ENCODE measurements at places on chromosomes 11 and 22.
A peak's percentile ranks its signal among the peaks of the same experiment; 100 is the strongest.

DNA sequence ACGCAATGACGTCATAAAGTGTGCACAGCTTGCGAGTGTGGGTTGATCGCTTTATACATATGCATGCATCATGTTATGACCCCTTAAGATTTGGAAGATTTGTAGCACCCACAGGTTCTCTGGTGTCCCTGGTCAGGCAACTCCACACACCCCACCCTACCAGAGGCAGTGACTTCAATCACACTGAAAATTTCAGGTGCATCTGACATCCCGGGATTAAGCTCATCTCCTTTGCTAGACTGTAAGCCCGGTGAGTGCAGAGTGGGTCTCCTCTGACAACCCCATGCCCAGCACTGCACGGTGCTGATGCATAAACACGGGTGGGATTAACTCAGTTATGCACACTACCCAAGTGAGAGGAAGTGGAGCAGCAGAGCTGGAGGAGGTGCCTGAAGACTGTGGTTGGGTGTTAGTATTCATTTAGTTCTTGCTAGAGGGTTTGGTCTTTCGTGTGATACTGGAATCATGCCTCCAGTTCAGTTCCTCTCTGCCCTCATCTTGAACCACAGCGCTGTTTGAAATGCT lies 6.5 kb downstream of the ARSA start:
- H3K4me3 ChIP-seq, result peak overlapping the region; percentile 8
- H3K4me1 ChIP-seq, result peaks cover 10% of the 10 kb centered on the region
- H3K27me3 ChIP-seq, result peaks cover 3% of the 10 kb centered on the region
- DNase-seq, result no peak
- H3K36me3 ChIP-seq, result no peaks in the 10 kb centered on the region
- no peak overlapping the region for H3K27ac ChIP-seq

GRCh38 chr11:63507511-63507910 lies 1.6 kb downstream of the LGALS12 start:
- H3K27me3 ChIP-seq, result no peaks in the 10 kb centered on the region
- H3K36me3 ChIP-seq, result no peaks in the 10 kb centered on the region
- no peaks in the 10 kb centered on the region for H3K4me1 ChIP-seq
- H3K4me3 ChIP-seq, result no peak overlapping the region
- no peak overlapping the region for H3K27ac ChIP-seq
- DNase-seq, result no peak

DNA sequence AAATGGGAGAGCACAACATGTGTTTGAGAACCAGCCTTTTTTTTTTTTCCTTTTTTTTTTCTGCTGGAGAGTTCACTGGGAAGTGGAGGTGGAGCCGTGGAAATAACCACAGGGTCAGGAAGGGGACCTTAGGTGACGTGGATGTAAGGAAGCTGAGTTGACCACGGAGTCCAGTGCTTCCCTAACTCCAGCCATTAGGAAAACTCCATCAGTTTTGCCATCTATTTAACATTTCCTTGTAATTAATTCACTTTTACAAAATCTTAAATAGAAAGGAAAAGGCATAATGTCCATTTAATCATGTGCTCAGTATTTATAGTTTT lies 2.0 kb upstream of the CDK2AP2 start:
- H3K27ac ChIP-seq, result no peak overlapping the region
- H3K4me1 ChIP-seq, result peaks cover 4% of the 10 kb centered on the region
- no peak for DNase-seq

GRCh38 chr22:37178350-37179125 lies 9.5 kb downstream of the C1QTNF6 start:
- DNase-seq, result peak; percentile 72
- no peaks in the 10 kb centered on the region for H3K27me3 ChIP-seq
- no peak overlapping the region for H3K4me3 ChIP-seq
- peak overlapping the region; percentile 25 for H3K27ac ChIP-seq

- H3K36me3 ChIP-seq, result no peaks in the 10 kb centered on the region
- no peaks in the 10 kb centered on the region for H3K27me3 ChIP-seq
- no peak for DNase-seq
- H3K4me3 ChIP-seq, result no peak overlapping the region
- no peak overlapping the region for H3K27ac ChIP-seq
- no peaks in the 10 kb centered on the region for H3K4me1 ChIP-seq
Measured at GRCh38 chr11:33608386-33608785, 92.2 kb downstream of the C11orf91 start.

- no peaks in the 10 kb centered on the region for H3K4me1 ChIP-seq
- no peak overlapping the region for H3K4me3 ChIP-seq
- H3K27ac ChIP-seq, result no peak overlapping the region
- DNase-seq, result no peak
- no peaks in the 10 kb centered on the region for H3K27me3 ChIP-seq
Measured at GRCh38 chr11:116710001-116710674, 62.6 kb downstream of the BUD13 start.

DNA sequence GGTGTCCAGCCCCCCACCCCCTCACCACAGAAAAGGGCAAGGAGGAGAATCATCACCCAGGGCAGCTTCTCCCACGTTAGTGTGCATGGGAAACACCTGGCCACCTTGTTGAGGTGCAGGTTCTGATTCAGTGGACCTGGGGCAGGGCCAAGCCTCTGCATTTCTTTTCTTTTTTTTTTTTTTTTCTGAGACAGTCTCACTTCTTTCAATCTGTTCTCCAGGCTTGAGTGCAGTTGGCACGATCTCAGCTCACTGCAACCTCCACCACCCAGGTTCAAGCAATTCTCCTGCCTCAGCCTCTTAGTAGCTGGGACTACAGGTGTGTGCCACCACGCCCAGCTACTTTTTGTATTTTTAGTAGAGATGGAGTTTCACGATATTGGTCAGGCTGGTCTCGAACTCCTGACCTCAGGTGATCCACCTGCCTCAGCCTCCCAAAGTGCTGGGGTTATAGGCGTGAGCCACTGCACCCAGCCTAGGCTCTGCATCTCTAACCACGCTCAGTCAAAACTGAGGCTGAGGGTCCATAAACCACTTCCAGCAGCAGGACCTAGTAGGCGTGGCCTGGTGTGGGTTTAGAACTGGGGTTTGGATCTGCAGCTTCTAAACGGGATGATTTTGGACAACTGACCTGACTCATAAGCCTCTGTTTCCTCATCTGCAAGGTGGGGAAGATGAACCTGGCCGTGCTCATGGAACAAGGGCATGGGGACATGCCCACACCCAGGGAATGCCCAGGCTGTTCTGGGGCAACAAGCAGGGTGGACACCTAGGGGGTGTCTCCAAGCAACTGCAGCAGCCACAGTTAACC lies 734 bp downstream of the ZP1 start:
- H3K27me3 ChIP-seq, result no peaks in the 10 kb centered on the region
- peaks cover 6% of the 10 kb centered on the region for H3K4me1 ChIP-seq
- DNase-seq, result no peak
- no peak overlapping the region for H3K4me3 ChIP-seq
- no peak overlapping the region for H3K27ac ChIP-seq

- no peaks in the 10 kb centered on the region for H3K36me3 ChIP-seq
- DNase-seq, result no peak
- no peak overlapping the region for H3K27ac ChIP-seq
- H3K27me3 ChIP-seq, result no peaks in the 10 kb centered on the region
Measured at GRCh38 chr11:103811870-103812455, 224.5 kb upstream of the DDI1 start.

GRCh38 chr22:39368461-39368911 lies 18.7 kb downstream of the SYNGR1 start:
- no peaks in the 10 kb centered on the region for H3K27me3 ChIP-seq
- no peak for DNase-seq
- no peaks in the 10 kb centered on the region for H3K36me3 ChIP-seq
- H3K4me3 ChIP-seq, result no peak overlapping the region
- H3K4me1 ChIP-seq, result peaks cover 3% of the 10 kb centered on the region
- H3K27ac ChIP-seq, result no peak overlapping the region

GRCh38 chr11:128884703-128885338 lies 6.3 kb upstream of the KCNJ5 start:
- no peaks in the 10 kb centered on the region for H3K27me3 ChIP-seq
- H3K4me3 ChIP-seq, result no peak overlapping the region
- DNase-seq, result peak; percentile 78
- no peaks in the 10 kb centered on the region for H3K36me3 ChIP-seq
- peaks cover 32% of the 10 kb centered on the region for H3K4me1 ChIP-seq

DNA sequence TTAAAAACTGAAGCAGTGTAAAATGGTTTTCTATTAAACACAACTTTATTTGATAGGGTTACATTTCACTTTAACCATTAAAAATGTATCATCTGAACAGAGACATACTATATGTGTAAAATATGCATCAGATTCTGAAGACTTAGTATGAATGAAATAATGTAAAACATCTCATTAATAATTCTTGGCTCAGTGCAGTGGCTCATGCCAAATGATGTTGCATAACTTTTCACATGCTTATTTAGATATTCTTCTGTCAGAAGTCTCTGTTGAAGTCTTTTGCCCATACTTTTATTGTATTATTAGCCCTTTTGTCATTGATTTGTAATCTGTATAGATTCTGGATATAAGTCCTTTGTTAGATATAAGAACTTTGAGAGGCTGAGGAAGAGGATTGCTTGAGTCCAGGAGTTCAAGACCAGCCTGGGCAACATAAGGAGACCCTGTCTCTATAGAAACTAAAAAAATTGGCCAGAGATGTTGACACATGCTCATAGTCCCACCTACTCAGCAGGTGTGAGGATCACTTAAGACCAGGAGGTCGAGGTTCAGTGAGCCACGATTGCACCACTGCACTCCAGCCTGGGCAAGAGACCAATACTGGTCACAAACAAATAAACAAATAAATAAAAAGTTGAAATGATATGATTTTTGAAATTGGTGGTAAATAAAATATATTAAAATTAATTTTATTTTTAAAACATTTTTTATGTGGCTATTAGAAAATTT lies 73.8 kb upstream of the PARVA start:
- H3K36me3 ChIP-seq, result no peaks in the 10 kb centered on the region
- H3K27ac ChIP-seq, result no peak overlapping the region
- no peaks in the 10 kb centered on the region for H3K4me1 ChIP-seq

GRCh38 chr22:39364714-39365491 lies 15.1 kb downstream of the SYNGR1 start:
- H3K4me3 ChIP-seq, result no peak overlapping the region
- H3K27me3 ChIP-seq, result no peaks in the 10 kb centered on the region
- no peak for DNase-seq
- H3K36me3 ChIP-seq, result no peaks in the 10 kb centered on the region
- peaks cover 9% of the 10 kb centered on the region for H3K4me1 ChIP-seq

DNA sequence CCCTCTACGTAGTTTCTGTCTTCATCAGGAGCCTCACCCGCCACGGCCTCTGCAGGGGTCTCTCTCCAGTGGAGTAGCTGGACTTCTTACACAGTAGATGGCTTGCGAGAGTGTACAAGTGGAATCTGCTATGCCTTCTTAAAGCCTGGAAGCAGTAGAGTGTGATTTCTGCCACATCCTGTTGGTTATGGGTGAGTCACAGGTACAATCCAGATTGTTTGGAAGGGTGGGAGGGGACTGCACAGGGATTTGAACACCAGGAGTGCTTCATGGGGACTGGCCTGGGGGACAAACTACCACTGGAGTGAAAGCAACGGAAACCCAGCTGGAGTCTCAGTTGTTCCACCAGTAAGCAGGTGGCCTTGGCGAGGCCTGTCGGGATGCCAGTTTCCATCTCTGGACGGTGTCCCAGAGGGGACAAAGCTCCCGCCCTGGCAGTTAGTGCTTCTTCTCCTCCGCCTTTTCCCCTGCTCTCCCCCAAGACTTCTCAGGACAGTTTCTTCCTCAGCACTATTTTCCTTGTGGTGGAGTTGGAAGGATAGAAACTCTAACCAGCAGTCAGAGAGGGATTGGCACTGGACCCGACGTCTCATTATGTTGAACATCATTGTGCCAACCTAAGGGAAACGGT lies 85.0 kb upstream of the RCN1 start:
- H3K27ac ChIP-seq, result no peak overlapping the region
- H3K4me3 ChIP-seq, result no peak overlapping the region
- no peaks in the 10 kb centered on the region for H3K36me3 ChIP-seq
- peaks cover 35% of the 10 kb centered on the region for H3K27me3 ChIP-seq
- peak; percentile 21 for DNase-seq

DNA sequence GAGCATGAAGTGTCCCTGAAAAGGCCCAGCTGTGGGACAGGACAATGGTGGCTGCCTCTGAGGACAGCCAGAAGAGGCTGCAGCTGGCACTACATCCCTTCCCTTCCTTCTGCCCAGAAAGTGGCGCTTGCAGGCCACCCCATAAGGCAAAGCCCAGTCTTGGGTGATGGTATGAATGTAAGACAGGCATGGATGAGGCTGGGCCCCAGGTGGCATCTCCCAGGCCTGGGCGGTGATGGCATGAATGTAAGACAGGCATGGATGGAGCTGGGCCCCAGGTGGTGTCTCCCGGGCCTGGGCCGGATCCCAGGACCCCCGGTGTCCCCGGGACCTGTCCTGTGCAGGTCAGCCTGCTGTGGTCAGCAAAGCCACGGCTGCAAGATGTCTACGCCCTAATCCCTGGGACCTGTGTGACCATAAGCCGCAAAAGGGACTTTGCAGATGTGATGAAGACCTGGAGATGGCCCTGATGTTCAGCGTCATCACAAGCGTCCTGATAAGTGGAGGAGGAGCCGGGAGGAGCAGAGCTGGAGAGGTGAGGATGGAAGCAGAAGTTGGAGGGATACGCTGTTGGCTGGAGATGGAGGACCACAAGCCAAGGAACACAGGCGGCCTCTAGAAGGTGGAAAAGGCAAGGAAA lies 181.1 kb downstream of the CTTN start:
- H3K27ac ChIP-seq, result no peak overlapping the region
- no peaks in the 10 kb centered on the region for H3K4me1 ChIP-seq
- H3K4me3 ChIP-seq, result no peak overlapping the region
- no peak for DNase-seq
- H3K27me3 ChIP-seq, result no peaks in the 10 kb centered on the region

GRCh38 chr11:28529540-28530410 lies 421.6 kb downstream of the METTL15 start:
- H3K4me3 ChIP-seq, result no peak overlapping the region
- no peaks in the 10 kb centered on the region for H3K4me1 ChIP-seq
- H3K36me3 ChIP-seq, result no peaks in the 10 kb centered on the region
- H3K27ac ChIP-seq, result no peak overlapping the region
- DNase-seq, result peak; percentile 70
- H3K27me3 ChIP-seq, result no peaks in the 10 kb centered on the region

DNA sequence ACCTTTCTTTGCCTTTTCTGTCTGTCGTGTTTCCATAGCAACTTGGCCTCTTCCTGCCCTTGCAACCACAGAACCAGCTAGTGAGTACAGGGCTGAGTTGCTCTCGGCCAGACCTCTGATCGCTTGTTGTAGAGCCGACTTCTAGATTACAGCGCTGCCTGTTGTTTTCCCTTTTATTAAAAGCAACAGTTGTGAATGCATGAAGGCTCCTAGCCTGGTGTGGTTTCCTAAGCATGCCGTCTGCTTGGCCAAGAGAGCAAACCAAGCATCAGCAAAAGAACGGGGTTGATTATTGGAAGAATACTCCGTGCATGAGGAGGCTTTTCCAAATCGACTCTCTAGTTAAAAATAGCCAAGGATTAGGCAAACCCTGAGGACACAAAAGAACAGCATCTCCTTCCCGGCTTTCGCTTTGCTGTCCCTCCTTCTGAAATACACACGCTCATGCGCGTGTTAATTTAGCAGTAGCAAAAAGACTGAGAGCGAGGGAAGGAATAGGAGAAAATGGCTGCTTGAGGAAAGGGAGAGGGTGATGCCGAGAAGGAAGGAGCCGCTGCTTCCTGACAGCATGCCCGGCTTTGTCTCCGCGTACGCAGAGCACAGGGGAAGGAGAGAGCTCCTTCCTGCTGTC lies 71.5 kb upstream of the TTC12 start:
- DNase-seq, result no peak
- H3K27ac ChIP-seq, result no peak overlapping the region
- H3K27me3 ChIP-seq, result no peaks in the 10 kb centered on the region
- peaks cover 6% of the 10 kb centered on the region for H3K36me3 ChIP-seq
